ENCODE measurements at places on chromosomes 3 and 15.

DNA sequence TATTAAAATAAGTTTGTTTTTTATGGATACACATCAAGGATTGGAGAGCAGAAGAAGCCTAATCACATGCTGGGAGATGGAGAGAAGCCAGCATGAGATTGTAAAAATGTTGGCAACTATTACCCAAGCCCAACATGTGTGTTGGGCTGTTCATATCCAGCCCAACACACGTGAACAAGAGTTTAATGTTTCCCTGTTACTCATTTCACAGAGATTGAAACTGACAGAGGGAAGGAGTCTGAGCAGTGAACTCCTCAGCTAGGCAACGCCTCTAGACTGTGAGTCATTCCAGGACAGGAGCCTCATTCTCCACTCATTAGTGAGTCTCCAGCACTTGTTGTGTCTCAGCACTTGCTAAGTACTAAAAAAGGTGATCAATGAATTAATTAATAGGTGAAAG lies 43.2 kb upstream of the CMSS1 start:
- DNase-seq: no peak

- no peak for DNase-seq
These were observed 120.0 kb upstream of the ST8SIA2 start for GRCh38 chr15:92273723-92274122.

GRCh38 chr3:188417271-188417696 lies 263.3 kb downstream of the LPP start:
- no peak for DNase-seq

- no peak for DNase-seq
These were observed 9.3 kb downstream of the FOXL2 start for GRCh38 chr3:138937690-138938055.

DNA sequence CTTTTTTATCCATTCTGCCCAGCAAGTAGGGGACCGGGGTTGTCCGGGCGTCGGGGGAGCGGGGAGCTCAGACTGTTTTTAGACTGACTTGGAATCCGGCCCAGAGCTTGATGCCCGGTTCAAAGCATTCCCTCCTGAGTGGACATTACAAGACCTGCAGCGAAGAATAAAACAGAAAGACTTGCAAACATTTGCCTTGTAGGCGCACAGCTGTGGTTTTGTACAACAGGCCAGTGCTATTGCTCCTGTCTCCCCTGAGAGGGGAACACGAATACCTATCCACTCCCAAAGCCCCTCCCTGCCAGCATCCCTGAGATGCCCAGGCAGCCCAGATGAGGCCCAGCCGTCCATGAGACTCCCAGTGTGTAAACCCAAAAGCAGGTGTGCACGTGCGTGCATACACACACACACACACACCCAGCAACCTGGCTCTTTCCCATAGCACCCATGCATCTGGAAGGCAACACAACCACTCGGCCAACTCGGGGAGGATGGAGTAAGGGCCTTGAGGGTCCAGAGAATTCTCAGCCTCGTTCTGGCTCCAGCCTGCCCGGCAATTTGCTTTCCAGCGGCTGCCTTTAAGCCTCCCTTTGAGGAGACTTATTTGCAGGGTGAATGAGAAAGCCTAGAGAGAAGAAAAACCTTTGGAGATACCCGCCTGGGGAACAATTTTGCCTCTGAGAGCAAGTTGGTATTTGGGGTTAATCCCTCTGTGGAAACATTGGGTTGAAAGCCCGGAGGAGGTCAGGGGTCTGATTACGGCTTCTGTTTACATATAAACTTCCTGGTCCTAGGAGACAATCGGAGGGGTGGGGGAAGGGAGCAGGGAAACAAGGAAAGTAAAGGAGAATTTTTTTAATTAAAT lies 161.0 kb upstream of the HES1 start:
- no peak for DNase-seq
